Neural crest cell (in vitro differentiated cells): ENCODE measurements at places on chromosomes 16 and 17. TPM values are rescaled to one million over a fixed set of nuclear protein-coding genes. Genes with fewer than 3 reads are reported as not detected.

GRCh38 chr16:9013508-9013864 is 49.8 kb upstream of the USP7 start:
- no peaks in the 10 kb centered on the region for H3K27me3 ChIP-seq
- H3K27ac ChIP-seq, result no peak overlapping the region
- H3K4me1 ChIP-seq, result peaks cover 9% of the 10 kb centered on the region
- no peaks in the 10 kb centered on the region for H3K36me3 ChIP-seq
- no peak for DNase-seq

GRCh38 chr17:31523862-31524730 is 132.6 kb downstream of the RAB11FIP4 start:
- H3K27ac ChIP-seq, result no peak overlapping the region
- H3K27me3 ChIP-seq, result no peaks in the 10 kb centered on the region
- DNase-seq, result no peak
- H3K36me3 ChIP-seq, result no peaks in the 10 kb centered on the region

DNA sequence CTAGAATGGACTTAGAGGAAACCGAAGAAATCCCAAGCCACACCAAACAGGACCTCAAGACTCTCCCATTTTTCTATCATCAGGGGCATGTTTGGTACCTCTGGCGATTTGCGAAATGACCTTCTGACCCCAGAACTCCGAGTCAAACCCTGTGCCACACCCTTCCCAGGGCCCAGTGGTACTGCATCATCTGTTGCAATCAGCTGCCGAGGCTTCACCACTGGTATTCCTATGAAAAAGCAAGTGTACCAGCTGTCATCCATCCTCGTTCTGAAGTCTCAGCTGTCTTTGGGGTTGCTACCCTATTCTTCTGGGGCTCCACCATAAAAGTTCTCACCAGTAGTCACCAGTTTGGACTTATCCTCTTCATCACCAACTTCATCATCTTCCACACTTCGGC is 2.3 kb upstream of the RSKR start:
- peaks cover 5% of the 10 kb centered on the region for H3K4me1 ChIP-seq
- DNase-seq, result no peak
- H3K27me3 ChIP-seq, result no peaks in the 10 kb centered on the region
- H3K36me3 ChIP-seq, result peaks cover 20% of the 10 kb centered on the region
- no peak overlapping the region for H3K27ac ChIP-seq
- no peak overlapping the region for H3K4me3 ChIP-seq

GRCh38 chr16:74439685-74440084 is 18.4 kb upstream of the CLEC18B start:
- H3K27me3 ChIP-seq, result no peaks in the 10 kb centered on the region
- DNase-seq, result no peak
- peaks cover 14% of the 10 kb centered on the region for H3K36me3 ChIP-seq
- H3K4me1 ChIP-seq, result no peaks in the 10 kb centered on the region

GRCh38 chr17:12911239-12911638 is 106.6 kb downstream of the ELAC2 start:
- H3K27me3 ChIP-seq, result no peaks in the 10 kb centered on the region
- peaks cover 9% of the 10 kb centered on the region for H3K4me1 ChIP-seq
- DNase-seq, result no peak
- peaks cover 9% of the 10 kb centered on the region for H3K36me3 ChIP-seq

GRCh38 chr17:10033449-10033848 is 128.4 kb upstream of the RCVRN start:
- H3K4me1 ChIP-seq, result peaks cover 79% of the 10 kb centered on the region
- no peaks in the 10 kb centered on the region for H3K27me3 ChIP-seq
- DNase-seq, result no peak
- H3K4me3 ChIP-seq, result peak overlapping the region; percentile 28

DNA sequence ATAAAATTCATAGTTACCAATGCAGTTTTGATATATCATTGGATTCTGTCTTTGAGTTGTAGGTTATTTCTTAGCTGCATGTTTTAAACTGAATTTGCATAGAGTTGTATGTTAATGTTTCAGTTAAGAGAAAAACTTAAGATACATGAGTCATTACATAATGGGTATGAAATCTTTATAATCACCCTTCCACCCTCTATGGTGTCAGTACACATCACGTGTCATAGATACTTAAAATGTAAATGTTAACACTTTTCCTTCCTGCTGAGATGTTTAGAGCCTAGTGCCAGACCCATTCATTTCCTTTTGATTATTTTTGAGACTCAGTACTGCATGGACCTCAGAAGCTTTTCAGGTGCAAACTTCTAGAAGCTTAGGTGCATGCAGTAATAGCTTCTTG is 20.5 kb downstream of the ZNF207 start:
- no peaks in the 10 kb centered on the region for H3K4me1 ChIP-seq
- peaks cover 17% of the 10 kb centered on the region for H3K36me3 ChIP-seq
- no peak overlapping the region for H3K4me3 ChIP-seq
- H3K27ac ChIP-seq, result no peak overlapping the region
- no peak for DNase-seq

DNA sequence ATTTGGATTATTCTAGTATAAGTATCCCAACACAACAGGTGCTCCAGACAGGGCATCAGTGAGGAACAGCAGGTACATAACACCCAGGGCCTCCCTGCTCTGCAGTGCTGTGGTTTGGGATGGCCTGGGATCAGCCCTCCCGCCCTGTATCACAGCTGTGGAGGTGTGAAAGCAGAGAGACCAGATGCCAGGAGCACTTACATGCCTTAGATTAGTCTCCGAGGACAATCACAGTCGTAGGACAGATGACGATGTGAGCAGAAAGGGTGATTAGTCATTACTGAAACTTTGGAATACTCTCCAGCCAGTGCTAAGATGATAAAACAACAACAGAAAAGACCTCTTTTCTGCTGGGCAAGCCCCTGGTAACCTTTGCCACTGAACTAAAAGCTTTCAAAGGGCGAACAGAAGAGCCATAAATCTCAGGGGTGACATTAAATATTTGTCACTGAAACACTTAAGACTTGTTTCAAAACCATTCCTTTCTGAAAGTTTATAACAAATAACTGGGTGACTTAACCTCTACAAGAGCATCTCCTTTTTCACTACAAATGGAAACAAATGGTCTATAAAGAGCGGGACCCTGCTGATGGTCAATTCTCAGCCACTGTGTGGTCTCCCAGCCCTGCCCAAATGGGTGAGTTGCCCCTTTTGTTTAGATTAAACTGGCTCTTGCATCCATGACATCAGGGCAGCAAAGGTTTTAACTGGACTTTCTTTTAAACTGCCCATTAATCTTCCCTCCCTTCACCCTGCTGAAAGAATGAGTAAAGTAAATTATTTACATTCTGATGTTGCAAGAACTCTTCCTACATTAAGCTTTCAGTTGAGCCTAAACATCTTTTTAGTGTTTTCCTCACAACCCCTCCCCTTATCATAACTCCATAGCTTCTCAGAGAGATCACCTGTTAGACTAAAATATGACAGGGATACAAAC is 183.1 kb upstream of the COX10 start:
- DNase-seq, result no peak
- peaks cover 11% of the 10 kb centered on the region for H3K36me3 ChIP-seq
- H3K4me3 ChIP-seq, result no peak overlapping the region
- H3K4me1 ChIP-seq, result peaks cover 22% of the 10 kb centered on the region
- H3K27ac ChIP-seq, result no peak overlapping the region

- no peak for DNase-seq
- no peak overlapping the region for H3K27ac ChIP-seq
- no peak overlapping the region for H3K4me3 ChIP-seq
- peaks cover 13% of the 10 kb centered on the region for H3K27me3 ChIP-seq
Measured at GRCh38 chr17:12973496-12974004, 44.3 kb downstream of the ELAC2 start.

- peaks cover 26% of the 10 kb centered on the region for H3K4me1 ChIP-seq
- H3K27me3 ChIP-seq, result peaks cover 52% of the 10 kb centered on the region
- H3K36me3 ChIP-seq, result no peaks in the 10 kb centered on the region
- no peak overlapping the region for H3K4me3 ChIP-seq
Measured at GRCh38 chr17:42053731-42054500, 3.5 kb upstream of the C17orf113 start.

DNA sequence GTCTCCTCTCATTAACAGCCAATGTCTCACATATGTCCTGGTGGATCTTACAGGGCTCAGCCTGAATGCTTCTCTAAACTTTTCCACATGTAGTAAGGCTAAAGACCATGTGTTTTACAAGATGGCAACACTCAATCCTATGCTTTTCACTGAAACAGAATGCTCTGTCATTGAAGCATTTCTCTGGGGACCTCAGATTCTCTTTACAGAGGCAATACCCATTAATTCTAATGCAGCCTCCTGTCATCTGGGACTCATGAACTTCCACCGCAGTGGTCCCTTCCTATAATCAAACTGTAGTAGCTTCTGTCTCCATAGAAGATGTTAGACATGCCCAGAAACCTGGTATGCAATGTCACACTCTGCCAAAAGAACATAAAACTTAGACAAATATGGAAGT is 926.6 kb upstream of the RBFOX1 start:
- H3K36me3 ChIP-seq, result no peaks in the 10 kb centered on the region
- H3K4me1 ChIP-seq, result peaks cover 10% of the 10 kb centered on the region
- no peak overlapping the region for H3K4me3 ChIP-seq
- DNase-seq, result no peak
- H3K27me3 ChIP-seq, result peaks cover 6% of the 10 kb centered on the region
- H3K27ac ChIP-seq, result no peak overlapping the region

DNA sequence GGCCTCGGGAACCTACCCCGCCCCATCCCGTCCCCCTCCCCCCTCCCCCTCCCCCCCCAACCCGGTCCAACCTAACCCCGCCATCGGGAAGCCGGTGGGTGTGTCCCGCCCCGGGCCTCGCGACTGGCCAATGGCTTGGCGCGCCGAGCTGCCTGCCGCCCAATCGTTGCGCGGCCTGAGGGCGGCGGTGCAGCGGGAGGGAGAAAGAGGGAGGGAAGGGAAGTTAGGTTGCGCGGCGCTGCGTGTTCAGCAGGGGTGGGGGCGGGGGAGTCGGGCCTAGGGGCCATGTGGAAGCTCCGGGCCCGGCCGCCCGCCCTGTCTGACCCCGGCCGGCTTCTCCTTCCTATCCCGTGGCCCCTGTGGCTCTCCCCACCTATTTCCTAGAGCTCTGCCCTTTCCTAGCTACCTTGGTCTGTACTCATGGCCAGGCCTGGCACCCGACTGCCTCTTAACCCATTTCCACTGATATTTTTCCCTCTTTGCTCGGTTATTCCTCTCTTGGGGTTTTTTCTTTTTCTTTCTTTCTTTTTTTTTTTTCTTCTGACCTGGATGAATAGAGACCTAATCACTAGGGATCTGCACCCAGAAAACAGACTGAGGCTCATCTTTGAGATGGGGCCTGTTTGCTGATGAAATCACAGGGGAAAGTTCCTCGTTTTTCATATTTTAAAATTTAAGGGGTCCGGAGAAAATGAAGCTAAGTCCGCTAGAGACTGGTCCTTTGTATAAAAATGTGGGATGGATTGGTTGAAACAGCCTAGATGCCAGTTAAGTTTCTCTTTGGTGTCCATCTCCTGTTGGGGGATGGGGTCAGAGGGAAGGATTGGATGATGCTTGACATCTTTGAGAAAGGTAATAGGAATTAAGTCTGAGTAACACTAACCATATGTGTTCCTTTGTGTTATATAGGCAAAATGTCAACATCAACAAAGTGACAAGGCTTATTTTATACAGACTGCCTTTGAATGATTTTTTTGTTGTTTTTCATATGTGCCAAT is 1.1 kb downstream of the KPNB1 start:
- H3K4me1 ChIP-seq, result peaks cover 62% of the 10 kb centered on the region
- H3K27ac ChIP-seq, result peak overlapping the region; percentile 87
- peak; percentile 88 for DNase-seq
- H3K36me3 ChIP-seq, result peaks cover 17% of the 10 kb centered on the region
- peak overlapping the region; percentile 98 for H3K4me3 ChIP-seq

DNA sequence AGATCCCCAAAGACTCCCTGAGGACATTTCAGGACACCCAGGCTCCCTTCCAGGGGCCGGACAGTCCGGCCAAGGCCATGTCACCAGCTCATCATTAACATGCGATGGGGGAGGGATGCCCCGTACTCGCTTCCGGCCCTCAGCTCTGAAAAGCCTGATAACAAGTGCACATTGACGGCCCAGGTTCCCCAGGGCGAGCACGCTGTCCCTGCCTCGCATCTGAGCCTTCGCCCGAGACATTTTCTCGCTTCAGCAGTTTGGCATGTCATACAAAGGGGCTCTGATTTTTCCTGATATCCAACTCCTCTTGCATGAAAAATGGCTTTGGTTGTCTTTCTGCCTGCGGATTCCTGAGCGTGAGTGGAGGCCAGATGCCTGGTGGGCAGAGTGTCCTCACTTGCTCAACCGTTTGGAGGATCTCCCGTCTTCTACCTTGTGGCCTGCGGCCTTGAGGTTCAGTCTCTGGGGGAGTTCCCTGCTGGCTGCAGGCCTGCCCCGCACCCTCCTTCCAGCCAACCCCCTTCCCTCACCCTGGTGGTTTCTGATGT is 14.1 kb downstream of the CACNG4 start:
- peak overlapping the region; percentile 56 for H3K4me3 ChIP-seq
- peaks cover 50% of the 10 kb centered on the region for H3K4me1 ChIP-seq
- no peak for DNase-seq
- H3K27ac ChIP-seq, result peak overlapping the region; percentile 75

GRCh38 chr17:74738051-74738996 is 1.3 kb downstream of the RAB37 start:
- no peaks in the 10 kb centered on the region for H3K36me3 ChIP-seq
- no peak for DNase-seq
- H3K4me1 ChIP-seq, result peaks cover 28% of the 10 kb centered on the region
- no peak overlapping the region for H3K4me3 ChIP-seq
- H3K27ac ChIP-seq, result no peak overlapping the region

GRCh38 chr17:51391982-51392654 is 131.8 kb downstream of the UTP18 start:
- H3K27ac ChIP-seq, result no peak overlapping the region
- H3K4me3 ChIP-seq, result no peak overlapping the region
- H3K27me3 ChIP-seq, result no peaks in the 10 kb centered on the region

GRCh38 chr16:12132290-12132689 is 155.8 kb downstream of the SNX29 start:
- DNase-seq, result no peak
- no peak overlapping the region for H3K27ac ChIP-seq
- peaks cover 14% of the 10 kb centered on the region for H3K4me1 ChIP-seq
- H3K36me3 ChIP-seq, result peaks cover 4% of the 10 kb centered on the region
- no peaks in the 10 kb centered on the region for H3K27me3 ChIP-seq

AOC2 gene
- total RNA-seq, result 3.0 and 3.2 TPM in 2 replicates

ARHGAP44 gene
- 5.9 and 6.5 TPM in 2 replicates for total RNA-seq

GDPD3 gene
- 6.7 and 7.7 TPM in 2 replicates for total RNA-seq

C16orf54 gene
- not detected in 2 replicates for total RNA-seq

RNF222 gene
- not detected in 2 replicates for total RNA-seq

NUTF2 gene
- 185 and 191 TPM in 2 replicates for total RNA-seq

SPATA22 gene
- total RNA-seq, result not detected in 2 replicates

PER1 gene
- 38.3 and 51.6 TPM in 2 replicates for total RNA-seq

DHRS7C gene
- total RNA-seq, result not detected in 2 replicates

TBC1D3C gene
- not detected in 2 replicates for total RNA-seq

KRTAP2-1 gene
- not detected in 2 replicates for total RNA-seq

CBFA2T3 gene
- total RNA-seq, result 3.6 and 4.6 TPM in 2 replicates
